Naive thymus-derived CD4-positive, alpha-beta T cell (primary cell): ENCODE measurements at places on chromosomes 4 and X. TPM values are rescaled to one million over a fixed set of nuclear protein-coding genes. Genes with fewer than 3 reads are reported as not detected.

Gene COL4A6
- not detected for total RNA-seq

Gene ASB9
- total RNA-seq = 0.86 TPM

Gene TMEM271
- not detected for total RNA-seq

Gene TEX13C
- total RNA-seq = not detected

Gene RGN
- total RNA-seq = not detected

Gene HSFX4
- not detected for total RNA-seq

Gene SPATA4
- total RNA-seq = not detected

Gene DCX
- total RNA-seq = not detected in 2 replicates

Gene TLR8
- total RNA-seq = 0.56 TPM

Gene IL1RAPL2
- not detected for total RNA-seq

Gene NUDT10
- total RNA-seq = 0.29 TPM

Gene DUSP9
- not detected for total RNA-seq

Gene RXFP1
- 0.27 TPM for total RNA-seq

Gene BANK1
- total RNA-seq = 0.49 TPM

Gene SLC6A14
- total RNA-seq = not detected in 2 replicates

Gene CPE
- not detected in 2 replicates for total RNA-seq

Gene ERAS
- not detected for total RNA-seq

Gene UNC5C
- 0.13 TPM in 1 of 2 replicates, not detected in the other for total RNA-seq

Gene NKX3-2
- total RNA-seq = not detected

Gene PWWP3B
- total RNA-seq = not detected

Gene GABRE
- not detected for total RNA-seq

Gene NMU
- not detected for total RNA-seq

Gene RAB40A
- not detected for total RNA-seq

Gene OTUD6A
- total RNA-seq = not detected in 2 replicates

Gene GAK
- total RNA-seq = 168 and 175 TPM in 2 replicates

Gene CLIC2
- 0.90 TPM for total RNA-seq

Gene LEF1
- 785 TPM for total RNA-seq

Gene ZCCHC4
- total RNA-seq = 14.4 TPM

Gene SPANXA1
- total RNA-seq = not detected

Gene ITIH6
- total RNA-seq = not detected

Gene SGCB
- total RNA-seq = 4.5 TPM

Gene TMEM35A
- not detected in 2 replicates for total RNA-seq

Gene ENPP6
- total RNA-seq = 3.1 and 3.4 TPM in 2 replicates

Gene TACR3
- total RNA-seq = not detected

Gene MAP3K15
- 0.08 and 0.10 TPM in 2 replicates for total RNA-seq

Gene MUC7
- not detected for total RNA-seq

Gene DHX15
- 139 TPM for total RNA-seq

Gene MAMLD1
- 8.9 and 9.0 TPM in 2 replicates for total RNA-seq

Gene SPINK2
- 2.8 TPM for total RNA-seq

Gene PPP1R2C
- not detected for total RNA-seq

Gene F11
- not detected for total RNA-seq

Gene VSIG4
- total RNA-seq = 1.2 TPM
